MG63 (cell line): ENCODE measurements at places on chromosomes 7 and 10. TPM values are rescaled to one million over a fixed set of nuclear protein-coding genes. Genes with fewer than 3 reads are reported as not detected.

DNA sequence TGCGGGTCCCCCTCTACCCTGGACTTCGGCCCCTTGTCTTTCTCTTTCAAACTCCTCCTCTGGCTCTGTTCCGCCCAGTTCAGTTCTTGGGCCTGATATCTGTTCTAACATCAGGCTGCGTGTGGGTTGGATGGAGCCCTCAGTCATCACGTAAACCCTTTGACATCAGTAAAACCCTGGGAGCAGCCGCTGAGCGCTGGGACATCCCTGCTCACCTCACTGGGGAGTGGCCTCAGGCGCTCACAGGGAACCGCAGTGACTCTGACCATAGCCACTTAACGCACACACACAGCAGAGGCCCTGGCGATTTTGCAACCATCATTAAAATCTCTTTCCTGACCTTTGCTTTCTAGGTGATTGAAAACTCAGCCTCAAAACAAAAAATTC is 113.3 kb downstream of the CYTH3 start:
- no peak for DNase-seq

GRCh38 chr10:26970667-26971066 is 109.9 kb upstream of the ABI1 start:
- DNase-seq: no peak

DCLRE1C gene
- 5.8 and 8.5 TPM in 2 replicates for total RNA-seq

DNA sequence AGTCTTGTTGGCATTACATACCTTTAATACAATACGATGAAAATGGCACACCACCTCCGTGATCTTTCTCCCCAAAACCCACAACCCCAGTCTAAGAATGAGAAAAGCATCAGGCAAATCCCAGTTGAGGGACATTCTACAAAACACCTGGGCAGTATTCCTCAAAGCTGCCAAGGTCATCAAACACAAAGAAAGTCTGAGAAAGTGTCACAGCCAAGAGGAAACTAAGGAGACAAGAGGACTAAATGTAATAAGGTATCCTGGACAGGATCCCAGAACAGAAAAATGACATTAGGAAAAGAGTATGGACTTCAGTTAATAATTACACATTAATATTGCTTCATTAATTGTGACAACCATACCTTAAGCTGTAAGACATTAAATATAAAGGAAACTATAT is 14.5 kb upstream of the FRMD4A start:
- no peak for DNase-seq

ATOH7 gene
- not detected in 2 replicates for total RNA-seq

GRCh38 chr7:42650701-42651100 is 261.2 kb downstream of the C7orf25 start:
- DNase-seq: no peak

DNA sequence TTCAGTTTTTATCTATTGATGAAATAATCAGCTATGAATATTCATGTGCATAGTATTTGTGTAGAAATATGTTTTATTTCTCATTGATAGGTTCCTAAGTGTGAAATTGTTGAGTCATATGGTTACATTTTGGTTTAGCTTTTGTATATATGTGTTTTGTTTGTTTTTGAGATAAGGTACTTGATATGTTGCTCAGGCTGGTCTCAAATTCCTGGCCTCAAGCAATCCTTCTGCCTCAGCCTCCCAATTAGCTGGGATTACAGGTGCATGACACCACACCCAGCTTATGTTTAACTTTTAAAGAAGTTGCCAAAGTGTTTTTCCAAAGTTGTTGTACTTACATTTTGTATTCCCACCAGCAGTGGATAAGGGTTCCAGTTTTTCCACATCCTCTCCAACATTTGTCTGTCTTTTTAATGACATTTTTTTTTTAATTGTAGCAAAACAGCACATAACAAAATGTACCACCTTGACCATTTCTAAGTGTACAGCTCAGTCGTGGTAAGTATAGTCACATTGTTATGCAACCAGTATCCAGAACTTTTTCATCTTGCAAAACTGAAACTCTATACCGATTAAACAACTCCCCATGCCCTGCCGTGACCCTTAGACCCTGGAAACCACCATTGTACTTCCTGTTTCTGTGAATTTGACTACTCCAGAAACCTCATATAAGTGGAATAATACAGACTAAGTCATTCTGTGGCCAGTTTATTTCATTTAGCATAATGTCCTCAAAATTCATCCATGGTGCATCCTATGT is 12.6 kb upstream of the UBE2D1 start:
- DNase-seq: no peak

TMEM196 gene
- not detected in 2 replicates for total RNA-seq

DNA sequence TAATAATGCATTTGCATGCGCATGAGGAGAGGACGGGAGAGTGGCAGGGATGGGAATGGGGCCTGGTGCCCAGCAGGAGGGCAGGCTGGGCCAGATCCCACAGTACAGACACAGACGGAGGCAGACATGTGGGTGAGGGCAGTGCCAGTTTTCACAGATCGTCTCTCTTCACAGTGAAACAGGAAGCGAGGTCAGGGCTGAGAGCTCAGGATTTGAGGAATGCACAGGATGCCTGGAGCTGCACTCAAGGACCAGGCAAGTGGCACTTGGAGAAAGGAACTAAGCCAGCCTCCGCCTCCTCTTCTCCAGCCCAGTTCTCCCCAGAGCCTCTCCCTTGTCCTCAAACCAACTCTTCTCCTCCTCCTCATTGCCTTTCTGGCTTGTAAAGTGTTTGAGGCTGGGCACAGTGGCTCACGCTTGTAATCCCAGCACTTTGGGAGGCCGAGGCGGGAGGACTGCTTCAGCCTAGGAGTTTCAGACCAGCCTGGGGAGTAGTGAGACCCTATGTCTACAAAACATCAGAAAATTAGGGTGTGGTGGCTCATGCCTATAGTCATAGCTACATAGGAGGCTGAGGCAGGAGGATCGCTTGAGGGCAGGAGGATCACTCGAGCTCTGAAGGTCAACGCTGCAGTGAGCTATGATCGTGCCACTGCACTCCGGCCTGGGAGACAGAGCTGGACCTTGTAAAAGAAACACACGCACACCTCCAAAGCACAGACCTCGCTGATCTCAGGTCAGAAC is 115.2 kb downstream of the HIP1 start:
- peak; percentile 26 for DNase-seq

GRCh38 chr10:5506246-5506645 is 6.9 kb upstream of the CALML5 start:
- no peak for DNase-seq

DNA sequence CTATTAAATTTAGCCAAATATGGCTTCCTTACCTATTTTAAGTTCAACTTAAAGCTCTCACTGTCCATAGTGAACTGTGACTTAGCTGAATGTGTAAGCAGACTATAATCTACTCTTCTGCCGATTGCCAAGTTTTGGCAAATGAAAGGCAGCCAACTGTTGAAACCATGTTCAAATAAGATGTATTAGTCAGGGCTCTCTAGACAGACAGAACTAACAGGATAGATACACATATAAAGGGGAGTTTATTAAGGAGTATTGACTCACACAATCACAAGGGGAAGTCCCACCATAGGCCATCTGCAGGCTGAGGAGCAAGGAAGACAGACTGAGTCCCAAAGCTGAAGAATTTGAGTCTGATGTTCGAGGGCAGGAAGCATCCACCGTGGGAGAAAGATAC is 837.7 kb upstream of the AUTS2 start:
- peak; percentile 74 for DNase-seq

GRCh38 chr10:14879124-14879927 is 660 bp downstream of the SUV39H2 start:
- peak; percentile 39 for DNase-seq

GRCh38 chr7:142927085-142927745 is 6.3 kb downstream of the TRPV5 start:
- DNase-seq: no peak

DNA sequence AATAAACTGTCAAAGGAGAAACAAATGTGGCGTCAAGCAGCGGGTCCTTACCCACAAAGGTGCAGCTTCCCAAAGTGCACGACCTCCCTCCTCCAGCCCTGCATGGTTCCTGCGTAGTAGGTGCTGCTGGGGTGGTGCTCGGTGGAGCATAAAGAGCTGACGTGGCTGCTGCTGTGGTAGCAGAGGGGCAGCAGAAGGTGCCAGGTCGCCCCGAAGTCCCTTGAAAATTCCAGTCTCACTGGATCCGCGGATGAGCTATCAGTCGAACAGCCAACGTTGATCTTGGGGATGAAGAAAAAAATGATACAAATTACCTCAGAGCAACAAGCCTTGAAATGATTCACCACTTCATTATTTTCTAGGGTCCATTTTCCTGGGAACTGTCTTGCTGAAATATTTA is 105.0 kb upstream of the SLC26A5 start:
- DNase-seq: no peak

DNA sequence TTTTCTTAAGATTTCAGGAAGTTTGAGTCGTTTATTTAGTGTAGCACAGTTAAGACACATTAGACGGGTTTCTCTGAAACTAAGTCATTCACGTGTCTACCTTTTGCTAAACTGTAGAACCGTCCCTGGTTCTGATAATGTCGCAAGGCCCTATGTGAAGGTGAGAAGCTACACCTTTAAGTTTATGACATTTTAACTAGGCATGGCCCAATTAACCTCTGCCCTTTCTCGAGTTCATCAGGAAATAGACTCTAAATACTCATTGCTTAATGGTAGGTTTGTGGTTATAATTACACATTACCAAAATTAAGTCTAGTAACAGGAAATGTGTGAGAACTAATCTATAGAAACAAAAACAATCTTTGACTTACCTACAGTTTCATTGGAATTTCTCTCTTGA is 126.6 kb upstream of the FZD8 start:
- DNase-seq: no peak

GRCh38 chr10:110609605-110610004 is 34.5 kb upstream of the RBM20 start:
- no peak for DNase-seq

GRCh38 chr10:9381733-9382532 is 1327.4 kb downstream of the GATA3 start:
- no peak for DNase-seq

- no peak for DNase-seq
Measured at GRCh38 chr7:18163091-18163490, 135.4 kb upstream of the PRPS1L1 start.

TECPR1 gene
- 4.8 and 9.5 TPM in 2 replicates for total RNA-seq

- DNase-seq: no peak
Measured at GRCh38 chr7:36038063-36038721, 114.9 kb upstream of the EEPD1 start.

TSPAN33 gene
- total RNA-seq: 3.4 and 7.0 TPM in 2 replicates

CNPY1 gene
- not detected in 2 replicates for total RNA-seq

DNA sequence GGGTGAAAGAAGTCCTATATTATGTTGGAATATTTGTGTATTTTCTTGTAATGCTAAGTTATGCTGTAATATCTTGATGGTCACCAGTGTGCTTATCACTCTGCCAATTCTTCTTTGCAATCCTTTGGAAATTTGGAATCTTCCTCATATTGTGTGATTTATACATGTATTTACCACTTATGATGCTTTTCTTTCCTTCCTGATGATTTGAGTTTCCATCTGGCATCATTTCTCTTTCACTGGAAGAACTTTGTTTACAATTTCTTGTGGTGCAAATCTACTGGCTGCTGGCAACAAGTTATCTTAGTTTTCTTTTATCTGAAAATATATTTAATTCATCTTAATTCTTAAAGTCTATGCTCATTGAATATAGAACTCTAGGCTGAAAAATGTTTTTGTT is 29.2 kb downstream of the CFAP69 start:
- DNase-seq: no peak

GRCh38 chr10:132570771-132571649 is 33.4 kb downstream of the INPP5A start:
- no peak for DNase-seq

GRCh38 chr10:92142949-92143348 is 147.9 kb downstream of the CPEB3 start:
- no peak for DNase-seq

- DNase-seq: no peak
Measured at GRCh38 chr7:136446751-136447150, 421.7 kb upstream of the CHRM2 start.

TEX36 gene
- total RNA-seq: not detected in 2 replicates

FOXP2 gene
- 0.20 TPM in 1 of 2 replicates, not detected in the other for total RNA-seq

GIMAP4 gene
- not detected in 2 replicates for total RNA-seq

DNA sequence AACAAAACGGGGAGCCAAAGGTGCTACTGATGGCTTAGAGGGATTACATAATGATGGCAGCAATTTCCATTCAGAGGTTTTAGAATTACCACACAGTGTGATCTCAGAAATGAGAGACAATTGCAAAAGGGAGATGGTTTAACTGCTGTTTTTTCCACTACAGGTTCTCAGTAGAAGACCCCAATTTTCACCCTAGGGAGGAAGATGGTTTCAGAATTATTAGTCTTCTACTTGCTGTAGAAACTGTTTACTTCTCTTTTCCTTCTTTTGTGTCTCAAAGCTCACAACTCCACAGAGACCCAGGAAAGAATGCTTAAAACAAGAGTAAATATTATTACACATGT is 226.5 kb downstream of the INHBA start:
- no peak for DNase-seq

PRPS1L1 gene
- total RNA-seq: not detected in 2 replicates

- peak; percentile 93 for DNase-seq
Measured at GRCh38 chr10:101066146-101066895, 4.5 kb downstream of the KAZALD1 start.

RHOBTB1 gene
- 8.4 and 13.9 TPM in 2 replicates for total RNA-seq

DNA sequence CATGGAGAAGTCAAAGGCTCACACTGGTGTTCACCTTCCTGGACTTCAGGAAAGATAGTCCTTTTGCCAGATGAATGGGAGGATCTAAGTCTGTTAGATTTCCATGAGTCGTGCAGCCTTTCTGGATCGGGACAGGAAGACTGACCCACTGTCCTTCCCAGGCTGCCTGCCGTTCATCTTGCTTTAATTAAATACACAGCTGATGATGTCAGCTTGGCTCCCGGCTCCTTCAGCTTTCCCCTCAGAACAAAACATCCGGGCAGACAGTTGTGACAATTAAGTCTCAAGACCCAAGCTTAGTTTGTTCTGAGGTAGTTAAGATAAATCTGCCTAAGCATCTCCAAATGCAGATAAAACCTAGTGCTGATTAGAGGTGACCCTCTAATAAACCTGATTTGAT is 58.6 kb downstream of the AUTS2 start:
- no peak for DNase-seq

GRCh38 chr7:29084832-29085231 is 61.5 kb downstream of the CPVL start:
- no peak for DNase-seq

GRCh38 chr7:131010717-131011431 is 276.9 kb upstream of the KLF14 start:
- no peak for DNase-seq

CPED1 gene
- total RNA-seq: 3.3 and 3.7 TPM in 2 replicates

DNA sequence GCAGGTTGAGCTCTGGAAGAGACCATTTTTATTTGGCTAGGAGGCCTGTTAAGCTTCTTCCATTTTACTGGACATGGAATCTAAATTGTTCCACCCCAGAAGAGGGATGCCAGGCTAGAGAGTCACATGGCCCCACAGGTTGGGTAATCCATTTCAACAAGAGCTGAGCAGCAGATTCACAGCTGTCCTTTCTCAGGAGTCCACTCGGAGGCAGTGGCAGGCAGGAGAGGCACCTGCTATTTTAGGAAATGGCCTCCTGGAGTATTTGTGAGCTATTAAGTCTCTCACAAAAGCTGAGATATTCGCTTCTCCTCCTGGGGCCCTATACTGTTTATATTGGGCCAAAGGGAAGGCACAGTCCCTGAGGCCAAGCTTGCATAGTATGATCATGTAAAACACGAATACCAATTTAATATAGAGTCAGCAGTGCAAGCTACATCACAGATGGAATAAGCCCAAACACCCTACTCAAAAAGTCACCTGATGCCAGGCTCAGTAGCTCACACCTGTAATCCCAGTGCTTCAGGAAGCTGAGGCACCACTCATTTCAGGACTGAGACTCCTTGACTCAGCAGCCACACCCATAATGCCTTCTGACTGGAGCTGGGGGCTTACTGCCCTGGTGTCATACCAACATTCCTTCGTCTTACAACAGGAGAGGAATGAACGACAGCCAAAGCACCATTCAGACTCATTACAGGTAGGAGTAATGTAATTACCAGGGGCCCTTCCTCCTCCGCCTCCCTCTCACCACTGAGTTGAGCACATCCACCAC is 124.1 kb downstream of the LMBR1 start:
- no peak for DNase-seq
